Brain (organoid and tissue), 16 donors: ENCODE measurements at places on chromosomes 12 and 14. TPM values are rescaled to one million over a fixed set of nuclear protein-coding genes. Genes with fewer than 3 reads are reported as not detected.

Gene TAS2R9
- not detected for polyA plus RNA-seq

Gene FOXN4
- polyA plus RNA-seq: 9.0 TPM

Gene LRP1
- polyA plus RNA-seq: 56.5 TPM

Gene SLC7A7
- polyA plus RNA-seq: 2.7 TPM

Gene GRIP1
- polyA plus RNA-seq: 18.3 TPM

Gene RDH16
- polyA plus RNA-seq: 0.17 TPM

Gene THAP2
- polyA plus RNA-seq: 4.1 TPM

Gene SLC17A8
- polyA plus RNA-seq: 2.3 TPM

Gene KRT74
- not detected for polyA plus RNA-seq

Gene TMEM117
- polyA plus RNA-seq: 1.7 TPM

Gene CLEC6A
- not detected for polyA plus RNA-seq

Gene AICDA
- not detected for polyA plus RNA-seq

- DNase-seq: no peak
These were observed 21.9 kb downstream of the CEP170B start for GRCh38 chr14:104886690-104887622.

DNA sequence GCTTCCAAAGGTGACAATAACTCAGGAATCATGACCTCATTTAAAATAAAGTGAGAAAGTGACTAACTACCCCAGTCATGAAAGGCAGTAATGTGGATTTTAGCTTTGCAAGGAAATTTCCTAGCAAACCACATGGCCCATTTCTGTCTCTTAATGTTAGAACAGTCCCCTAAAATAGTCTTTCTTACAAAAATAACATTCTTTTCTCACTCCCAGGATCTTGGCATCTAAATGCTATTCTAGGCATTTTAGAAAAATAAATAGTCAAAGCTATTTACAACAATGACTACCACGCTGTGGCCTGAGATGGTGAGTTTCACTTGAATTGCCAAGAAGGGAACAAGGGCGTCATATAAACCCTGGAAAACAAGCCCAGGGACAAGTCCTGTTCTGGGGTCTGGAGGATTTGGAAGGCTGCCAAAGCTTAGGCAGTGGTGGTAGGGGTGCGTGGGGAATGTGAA is 101.2 kb upstream of the CCDC175 start:
- peak; percentile 51 for DNase-seq

DNA sequence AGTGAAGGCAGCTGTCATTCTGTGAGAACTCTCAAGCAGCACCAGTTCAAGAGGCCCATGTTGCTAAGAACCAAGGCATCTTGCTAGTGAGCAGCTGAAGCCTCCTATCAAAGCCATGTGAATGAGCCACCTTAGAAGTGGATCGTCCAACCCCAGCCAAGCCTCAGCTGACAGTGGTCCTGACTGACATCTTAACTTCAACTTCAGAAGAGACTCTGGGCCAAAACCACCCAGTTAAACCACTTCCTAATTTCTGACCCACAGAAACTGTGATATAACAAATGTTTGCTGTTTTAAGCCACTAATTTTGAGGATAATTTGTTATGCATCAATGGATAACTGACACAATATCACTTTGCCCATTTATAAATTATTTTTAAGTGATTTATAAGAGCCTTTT is 256.0 kb downstream of the RPAP3 start:
- no peak for DNase-seq

GRCh38 chr12:106758349-106759110 is 16.0 kb upstream of the RIC8B start:
- DNase-seq: no peak

DNA sequence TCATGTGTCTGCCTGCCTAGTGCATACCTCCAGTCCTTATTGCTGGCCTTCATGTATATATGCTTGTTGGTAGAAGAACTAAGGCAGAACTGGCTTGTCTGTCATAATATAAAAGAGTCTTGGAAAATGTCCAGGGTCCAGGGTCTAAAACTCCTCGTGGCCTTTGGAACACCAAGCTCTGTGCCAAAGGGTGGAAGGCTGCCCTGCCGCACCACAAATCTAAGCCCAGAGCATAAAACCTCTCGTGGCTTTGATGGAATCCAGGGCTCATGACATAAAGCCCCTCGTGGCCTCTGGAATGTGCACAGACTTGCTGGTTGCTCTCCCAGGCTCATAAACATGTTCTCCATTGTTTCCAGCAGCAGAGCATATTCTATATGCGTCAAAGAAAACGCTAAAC is 107.9 kb downstream of the BBS10 start:
- DNase-seq: no peak

DNA sequence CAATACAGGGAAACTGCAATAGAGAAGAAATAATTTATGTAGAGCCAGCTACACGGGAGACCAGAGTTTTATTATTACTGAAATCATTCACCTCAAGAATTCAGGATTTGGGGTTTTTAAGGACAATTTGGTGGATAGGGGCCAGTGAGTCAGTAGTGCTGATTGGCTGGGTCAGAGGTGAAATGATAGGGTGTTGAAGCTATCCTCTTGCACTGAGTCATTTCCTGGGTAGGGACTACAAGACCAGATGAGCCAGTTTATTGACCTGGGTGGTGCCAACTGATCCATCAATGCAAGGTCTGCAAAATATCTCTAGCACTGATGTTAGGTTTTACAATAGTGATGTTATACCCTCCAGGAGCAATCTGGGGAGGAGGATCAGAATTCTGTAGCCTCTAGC is 486.3 kb downstream of the LRIG3 start:
- DNase-seq: no peak

DNA sequence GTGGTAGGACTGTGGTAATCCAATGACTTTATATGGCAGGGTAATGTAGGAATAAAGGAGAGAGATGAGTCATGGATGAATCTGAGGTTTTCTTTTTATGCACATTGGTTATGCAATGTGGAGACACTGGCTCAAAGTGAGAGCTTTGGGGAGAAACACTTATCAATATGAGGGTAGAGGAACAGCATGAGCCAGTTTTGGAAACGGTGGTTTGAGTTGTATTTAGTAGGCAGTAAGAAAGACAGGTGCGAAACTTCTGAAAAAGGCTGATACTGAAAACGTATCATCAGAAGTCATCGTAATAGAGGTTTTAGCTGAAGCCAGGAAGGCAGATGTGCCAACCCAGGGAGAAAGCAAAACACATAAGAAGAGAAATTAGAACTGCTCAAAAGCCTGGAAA is 854.8 kb upstream of the SEL1L start:
- no peak for DNase-seq

- no peak for DNase-seq
These were observed 26.4 kb downstream of the MYL2 start for GRCh38 chr12:110893956-110894355.

DNA sequence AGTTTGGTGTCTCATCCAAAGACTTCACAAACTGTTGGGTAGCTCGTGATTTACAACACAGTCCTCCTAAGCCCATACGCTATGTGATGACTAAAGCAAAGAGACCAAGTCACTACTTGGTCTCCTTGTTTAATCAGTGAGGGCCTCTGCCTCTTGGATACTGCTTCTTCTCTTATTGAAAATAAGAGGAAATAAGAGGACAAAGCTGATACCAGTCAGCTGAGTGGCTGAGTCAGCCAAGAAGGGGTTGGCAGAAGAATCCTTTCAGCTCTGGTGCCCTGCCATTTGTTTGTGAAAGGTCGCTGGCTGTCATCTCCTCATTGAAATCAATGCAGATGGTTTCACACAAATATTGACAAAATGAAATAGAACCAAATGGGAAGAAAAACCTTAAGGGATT is 67.5 kb upstream of the SLC35F4 start:
- no peak for DNase-seq

GRCh38 chr12:25784669-25785068 is 173.8 kb upstream of the RASSF8 start:
- DNase-seq: no peak

DNA sequence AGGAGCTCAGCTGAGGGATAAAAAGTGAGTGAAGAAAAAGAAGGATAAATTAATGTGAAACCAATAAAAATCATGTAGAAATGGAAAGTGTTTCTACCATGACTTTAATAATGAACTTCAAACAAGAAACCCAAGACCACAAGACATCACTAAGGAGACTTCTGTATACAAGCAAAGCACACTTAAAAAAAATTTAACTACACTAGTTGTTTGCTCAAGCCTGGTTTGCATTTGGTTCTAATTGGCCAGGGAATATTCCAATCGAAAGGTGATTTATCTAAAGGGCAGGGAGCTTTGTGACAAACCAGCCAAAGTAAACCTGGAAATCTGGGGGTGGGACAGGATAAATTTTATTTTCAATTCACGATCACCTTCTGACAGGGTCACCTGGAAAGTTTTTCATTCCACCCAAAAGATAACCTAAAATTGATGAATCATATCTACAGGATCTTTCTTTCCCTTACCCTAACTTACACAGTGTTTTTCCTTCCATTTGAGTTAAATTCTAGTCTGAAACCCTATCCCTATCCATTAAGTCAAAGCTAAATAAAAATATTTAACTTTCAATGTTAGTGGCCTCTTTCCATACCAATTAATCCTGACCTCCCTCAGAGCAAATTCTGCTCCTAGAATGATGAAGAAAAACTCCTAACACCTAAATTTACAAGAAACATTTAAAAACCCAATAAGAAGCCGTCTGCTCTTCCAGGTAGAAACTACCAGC is 2.6 kb downstream of the EGLN3 start:
- DNase-seq: no peak

GRCh38 chr12:108637222-108637971 is 3.7 kb upstream of the SELPLG start:
- peak; percentile 38 for DNase-seq

DNA sequence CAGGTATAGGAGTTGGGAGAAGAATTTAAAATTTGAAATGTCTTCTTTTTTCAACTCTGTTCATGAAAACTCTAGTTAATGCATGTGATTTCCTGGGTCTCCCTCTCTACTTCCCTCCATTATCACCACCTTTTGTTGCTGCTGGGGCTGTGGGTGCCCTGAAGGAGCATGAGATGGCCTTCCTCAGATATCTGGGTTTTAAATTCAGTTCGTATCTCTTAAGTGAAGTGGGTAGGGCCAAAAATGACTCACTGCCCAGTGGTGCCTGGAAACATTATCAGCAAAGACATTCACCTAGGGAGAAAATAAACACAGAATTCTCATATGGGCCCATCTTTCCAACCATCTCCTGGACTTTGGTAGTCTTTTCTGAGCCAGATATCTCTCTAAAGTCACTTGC is 234.9 kb upstream of the PLEKHG7 start:
- no peak for DNase-seq

GRCh38 chr12:91240386-91241095 is 57.9 kb upstream of the DCN start:
- DNase-seq: no peak
